Nucleus accumbens (tissue), 56 donors: ENCODE measurements at places on chromosomes 2 and 18.

- no peak for DNase-seq
Observed at GRCh38 chr18:37343542-37343851, 222.1 kb downstream of the CELF4 start.

- no peak for DNase-seq
Observed at GRCh38 chr2:217956586-217957457, 46.0 kb downstream of the TNS1 start.

GRCh38 chr2:55712477-55713060, 18.9 kb upstream of the PNPT1 start:
- DNase-seq, result no peak

DNA sequence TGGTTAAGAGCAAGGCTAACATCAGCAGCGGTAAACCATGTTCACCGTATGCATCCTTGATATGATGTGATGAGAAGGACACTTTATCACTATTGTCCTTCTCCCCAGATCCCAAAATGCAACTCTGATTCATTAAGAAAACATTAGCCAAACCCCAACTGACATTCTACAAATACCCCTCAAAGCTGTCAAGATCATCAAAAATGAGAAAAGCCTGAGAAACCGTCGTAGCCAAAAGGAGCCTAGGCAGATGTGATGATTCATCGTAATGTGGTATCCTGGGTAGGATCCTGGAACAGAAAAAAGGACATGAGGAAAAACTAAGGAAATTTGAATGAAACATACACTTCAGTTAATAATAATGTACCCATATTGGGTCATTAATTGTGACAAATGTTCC, 67.3 kb upstream of the ST6GAL2 start:
- no peak for DNase-seq

DNA sequence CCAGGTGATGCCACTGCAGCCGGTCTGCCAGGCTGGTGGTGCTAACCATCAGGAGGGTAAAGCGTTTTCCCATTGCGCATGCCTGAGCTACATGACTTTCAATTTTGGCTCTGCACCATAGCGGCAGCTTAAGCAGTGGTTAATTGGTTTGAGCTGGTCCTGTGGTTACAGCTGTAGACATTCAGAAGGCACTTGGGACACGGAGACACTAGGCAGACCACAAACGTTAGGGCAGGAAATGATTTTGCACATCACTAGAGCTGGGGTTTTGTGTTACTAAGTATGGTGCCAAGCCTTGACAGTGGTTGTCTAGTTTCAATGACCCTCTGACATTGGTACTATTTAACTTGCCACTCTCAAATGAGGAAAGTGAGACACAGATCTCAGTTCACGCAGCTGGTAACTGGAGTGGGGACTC, 28.9 kb upstream of the CNOT11 start:
- no peak for DNase-seq

GRCh38 chr2:232549655-232550353, 553 bp downstream of the TIGD1 start:
- no peak for DNase-seq

GRCh38 chr2:239693761-239694415, 293.1 kb upstream of the HDAC4 start:
- DNase-seq, result no peak

DNA sequence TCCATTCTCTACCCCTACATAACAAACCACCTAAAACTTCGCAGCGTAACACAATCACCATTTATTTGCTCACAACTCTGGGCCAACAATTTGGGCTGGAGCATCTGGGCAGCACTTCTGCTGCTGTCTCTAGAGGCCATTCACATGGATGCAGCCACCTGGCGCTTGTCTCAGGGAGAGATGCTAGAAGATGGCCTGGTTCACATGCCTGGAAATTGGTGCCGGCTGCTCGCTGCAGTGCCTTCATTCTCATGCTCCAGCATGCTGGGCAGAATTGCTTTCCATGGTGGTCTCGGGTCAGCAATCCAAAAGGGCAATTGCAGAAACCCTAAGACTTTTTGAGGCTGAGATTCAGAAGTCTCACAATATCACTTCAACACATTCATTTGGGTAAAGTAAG, 157.4 kb downstream of the SUCLG1 start:
- no peak for DNase-seq

- DNase-seq, result no peak
Observed at GRCh38 chr2:68911709-68912108, 40.5 kb upstream of the BMP10 start.
